Smooth muscle cell of the brain vasculature (primary cell): ENCODE measurements at places on chromosomes 5 and 9.

DNA sequence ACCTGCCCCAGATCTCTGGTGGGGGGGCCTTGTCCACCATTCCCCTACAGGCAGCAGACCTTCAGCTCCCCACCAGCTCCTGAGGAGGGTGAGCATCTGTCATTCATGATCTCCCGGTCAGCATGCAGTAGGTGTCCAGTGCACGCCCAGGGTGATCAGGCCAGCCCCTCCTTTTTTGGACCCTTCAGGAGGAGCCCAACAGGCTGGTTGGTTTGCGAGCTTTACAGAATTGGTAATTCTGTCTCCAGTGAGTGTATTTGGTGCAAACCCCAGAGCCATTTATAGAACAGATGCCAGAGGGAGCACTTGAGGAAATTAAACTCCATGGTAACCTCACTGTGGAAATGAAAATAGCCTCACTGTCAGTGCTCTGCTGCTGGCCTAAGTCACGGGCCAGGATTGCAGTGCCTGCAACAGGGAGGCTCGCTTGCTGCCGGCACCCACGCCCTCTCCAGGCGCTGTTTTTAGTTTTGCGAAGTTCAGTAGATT is 23.4 kb downstream of the WNK2 start:
- peak; percentile 12 for DNase-seq

DNA sequence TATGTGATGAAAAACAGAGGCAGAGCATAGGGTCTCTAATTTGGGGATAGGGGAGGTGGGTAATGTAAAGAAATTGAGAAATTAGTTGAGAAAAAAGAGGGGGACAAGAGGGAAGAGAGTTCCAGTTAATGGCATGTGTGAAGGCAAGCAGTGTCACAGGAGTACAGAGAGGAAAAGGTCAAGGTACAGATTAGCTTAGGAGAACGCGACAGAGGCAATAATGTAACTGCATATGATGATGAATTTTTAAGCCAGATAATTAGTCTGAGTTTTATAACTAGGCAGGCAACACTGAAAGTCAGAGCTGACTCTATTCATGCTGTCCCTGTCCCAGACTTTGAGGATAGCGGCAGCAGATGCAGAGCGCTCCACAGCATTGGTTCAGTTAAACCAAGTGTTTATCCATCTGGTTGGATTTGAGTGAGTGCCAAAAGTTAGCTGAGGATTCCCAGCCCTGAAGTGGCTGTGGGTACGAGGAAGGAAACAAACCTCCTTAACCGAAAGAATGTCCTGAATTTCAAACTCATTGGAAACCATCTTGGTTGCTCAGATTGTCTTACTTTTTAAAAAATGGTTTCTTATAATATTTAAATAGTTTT is 315.2 kb downstream of the ARHGAP26 start:
- DNase-seq = no peak

DNA sequence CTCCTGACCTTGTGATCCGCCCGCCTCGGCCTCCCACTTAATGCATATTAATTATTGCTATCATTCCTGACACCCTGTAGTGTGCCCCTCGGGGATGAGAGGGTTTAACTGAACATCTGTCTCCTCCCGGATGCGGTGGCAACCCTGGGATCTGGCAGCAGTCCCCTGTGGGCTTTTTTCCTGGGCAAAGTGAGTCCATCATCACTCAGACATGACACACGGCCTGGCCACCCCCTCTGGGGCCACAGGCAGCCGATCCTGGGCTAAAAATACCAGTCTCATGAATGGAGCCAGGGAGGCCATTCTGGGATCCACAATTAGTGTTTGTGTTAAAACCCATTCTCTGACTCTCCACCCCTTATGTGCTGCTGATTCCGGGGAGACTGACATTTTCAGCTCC is 161.2 kb downstream of the RGS3 start:
- no peak for DNase-seq

DNA sequence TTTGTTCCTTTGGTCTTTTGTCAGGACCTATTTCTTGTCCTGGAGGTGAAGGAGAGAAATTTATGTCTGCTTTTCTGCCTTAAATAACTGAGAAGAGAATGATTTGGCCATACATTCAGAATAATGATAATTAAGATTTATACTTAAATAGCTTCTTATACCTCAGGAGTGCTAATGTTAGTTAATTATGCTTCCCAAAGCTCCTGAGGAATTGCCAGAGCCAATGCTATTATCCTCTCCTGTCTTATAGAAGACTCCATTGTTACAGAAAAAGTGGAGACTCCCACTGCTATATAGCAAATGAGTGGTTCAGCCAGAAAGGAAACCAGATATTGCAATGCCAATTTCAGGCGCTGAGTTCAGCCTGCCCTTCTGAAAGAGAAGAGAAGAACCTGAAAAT is 67.0 kb downstream of the NTRK2 start:
- DNase-seq = no peak

- DNase-seq = no peak
These were observed 246.7 kb downstream of the ADAMTSL1 start for GRCh38 chr9:18720691-18721090.

- no peak for DNase-seq
These were observed 37.4 kb downstream of the ELOVL7 start for GRCh38 chr5:60806591-60807243.

DNA sequence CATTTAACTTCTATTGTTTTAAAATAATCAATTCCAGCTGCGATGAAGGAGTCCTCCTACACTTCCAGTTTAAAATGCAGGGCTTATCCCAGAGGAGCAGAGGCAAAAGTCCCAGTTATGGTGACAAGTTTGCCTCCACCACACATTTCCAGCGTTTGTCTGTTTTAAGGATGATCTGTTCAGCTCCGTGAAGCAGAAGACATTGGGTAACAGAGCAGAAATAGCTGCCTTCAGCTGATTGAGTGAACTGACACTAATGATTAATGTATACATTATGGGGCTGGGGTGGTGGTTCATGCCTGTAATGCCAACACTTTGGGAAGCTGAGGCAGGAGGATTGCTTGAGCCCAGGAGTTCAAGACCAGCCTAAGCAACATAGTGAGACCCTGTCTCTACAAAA is 127.6 kb downstream of the HSD17B3 start:
- DNase-seq = no peak

DNA sequence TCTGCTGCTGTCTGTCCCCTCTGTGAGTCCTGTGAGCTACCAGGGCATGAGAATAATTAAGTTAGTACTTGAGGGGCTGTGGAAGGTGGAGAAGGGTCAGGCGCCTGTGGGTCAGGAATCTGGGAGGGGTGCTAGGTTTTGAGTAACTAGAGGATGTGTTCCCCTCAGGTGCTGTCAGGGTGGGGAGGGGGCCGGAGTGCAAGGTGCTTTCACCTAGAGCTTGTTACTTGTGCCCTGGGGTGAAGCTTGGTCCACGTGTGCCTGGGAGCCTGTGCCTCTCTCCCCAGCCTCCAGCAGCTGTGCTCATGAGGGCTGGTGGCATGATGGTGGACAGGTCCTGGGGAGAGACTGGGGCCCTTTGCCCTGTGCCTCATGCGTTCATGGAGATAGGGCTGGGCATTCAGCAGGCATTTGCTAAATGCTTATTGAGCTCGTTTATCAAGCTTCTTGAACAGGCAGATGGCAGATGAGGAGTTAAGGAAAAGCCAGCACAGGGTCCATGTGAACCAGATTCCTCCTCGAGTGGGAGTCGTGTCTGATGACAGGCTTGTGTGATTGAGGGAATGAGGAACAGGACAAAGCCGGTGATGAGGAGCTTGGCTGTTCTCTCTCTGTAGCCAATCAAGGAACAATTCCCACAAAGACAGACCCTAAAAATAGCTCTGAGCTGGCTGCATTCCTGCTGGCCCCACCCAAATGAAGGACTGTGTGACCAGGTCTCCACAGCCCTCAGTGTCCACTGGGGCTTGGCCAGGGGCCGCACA is 40.9 kb downstream of the CACNA1B start:
- no peak for DNase-seq

GRCh38 chr5:179916523-179916922 is 8.8 kb upstream of the TBC1D9B start:
- DNase-seq = no peak

- no peak for DNase-seq
These were observed 70.0 kb downstream of the GDNF start for GRCh38 chr5:37769840-37770239.

DNA sequence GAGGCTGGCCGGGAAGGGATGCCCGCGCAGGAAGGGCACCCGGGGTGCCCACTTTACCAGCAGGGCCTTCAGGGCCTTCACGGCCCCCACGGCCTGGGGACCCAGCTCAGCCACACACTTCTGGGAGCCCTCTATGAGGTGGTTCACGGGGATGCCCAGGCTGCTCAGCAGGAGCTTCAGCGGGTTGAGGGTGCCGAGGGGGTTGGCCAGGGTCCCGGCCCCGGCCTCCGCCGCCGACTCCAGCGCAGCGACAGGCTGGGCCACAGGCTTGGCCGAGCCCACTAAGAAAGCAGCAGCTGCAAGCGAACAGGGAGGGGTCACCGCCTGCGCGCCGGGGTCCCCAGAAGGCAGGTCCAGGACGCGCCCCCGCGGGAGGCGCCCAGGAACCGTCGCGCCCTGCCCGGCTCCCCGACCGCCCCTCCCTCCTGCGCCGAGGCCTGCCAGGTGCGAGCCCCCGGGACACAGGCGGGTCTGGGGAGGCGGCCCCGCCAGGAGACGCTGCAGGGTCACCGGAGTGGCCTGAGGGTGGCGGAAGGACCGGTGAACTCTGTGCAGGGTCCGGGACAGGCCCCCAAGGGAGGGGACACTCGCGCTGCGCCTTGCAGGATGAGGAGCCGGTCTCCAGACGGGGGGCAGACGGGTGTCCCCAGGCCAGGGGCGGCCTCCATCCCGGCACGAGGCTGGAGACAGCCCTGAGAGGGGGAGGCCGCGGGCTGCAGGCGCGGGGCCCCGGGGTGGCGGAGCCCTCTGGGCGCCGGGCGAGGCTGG is 572 bp downstream of the SCGB3A1 start:
- DNase-seq = no peak

DNA sequence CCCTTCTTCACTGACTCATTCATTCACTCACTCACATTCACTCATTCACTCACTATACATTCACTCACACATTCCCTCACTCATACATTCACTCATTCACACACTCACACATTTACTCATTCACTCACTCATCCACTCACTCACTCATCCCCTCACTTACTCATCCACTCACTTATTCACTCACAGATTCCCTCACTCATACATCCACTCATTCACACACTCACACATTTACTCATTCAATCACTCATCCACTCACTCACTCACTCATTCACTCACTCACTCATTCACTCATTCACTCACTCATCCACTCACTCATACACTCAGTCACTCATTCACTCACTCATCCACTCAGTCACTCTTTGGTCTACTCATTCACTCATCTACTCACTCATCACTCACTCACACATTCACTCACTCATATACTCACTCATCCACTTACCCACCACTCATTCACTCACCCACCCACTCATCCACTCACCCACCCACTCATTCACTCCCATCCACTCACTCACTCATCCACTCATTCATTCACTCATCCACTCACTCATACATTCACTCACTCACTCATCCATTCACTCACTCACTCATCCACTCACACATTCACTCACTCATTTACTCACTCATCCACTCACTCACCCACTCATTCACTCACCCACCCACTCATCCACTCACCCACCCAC is 27.2 kb downstream of the WNK2 start:
- no peak for DNase-seq

DNA sequence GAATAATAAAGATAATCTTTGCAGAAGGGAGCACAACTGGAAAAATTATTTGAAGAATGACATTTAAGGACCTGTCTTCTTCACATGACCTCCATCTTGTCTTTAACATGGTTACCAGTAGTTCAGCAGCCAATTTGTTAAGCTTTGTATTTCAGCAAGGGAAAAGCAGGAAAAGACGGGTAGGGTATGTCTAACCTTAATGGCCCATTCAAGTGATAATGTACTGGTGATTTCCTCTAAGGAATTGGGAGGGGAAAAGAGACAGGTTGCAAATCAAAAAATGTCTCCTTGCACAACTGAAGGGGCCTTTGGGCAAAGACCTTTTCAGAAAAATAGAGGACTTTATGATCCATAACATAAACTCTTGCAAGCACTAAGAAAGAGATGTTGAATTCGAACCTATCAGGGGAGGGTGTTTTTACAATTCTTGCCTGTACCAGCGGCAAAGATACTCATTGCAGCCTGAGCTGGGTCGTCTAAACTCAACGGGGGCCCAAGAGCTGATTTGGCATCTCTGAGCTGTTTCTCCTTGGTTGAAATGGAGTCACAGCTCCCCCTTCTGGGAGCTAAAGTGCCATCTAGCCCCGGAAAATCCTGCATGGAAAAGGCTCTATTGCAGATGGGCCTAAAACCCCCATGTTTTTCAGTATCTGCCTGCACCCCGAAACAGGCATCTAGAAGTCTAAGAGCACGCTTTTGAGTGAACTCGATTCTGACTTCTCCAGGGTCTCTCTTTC is 3.8 kb downstream of the BRINP1 start:
- DNase-seq = no peak

- no peak for DNase-seq
These were observed 28.8 kb downstream of the PDE8B start for GRCh38 chr5:77239126-77239741.

GRCh38 chr9:95005278-95006143 is 279.0 kb downstream of the AOPEP start:
- no peak for DNase-seq

GRCh38 chr9:18606846-18607245 is 132.9 kb downstream of the ADAMTSL1 start:
- peak; percentile 72 for DNase-seq

- no peak for DNase-seq
These were observed 12.5 kb downstream of the NR3C1 start for GRCh38 chr5:143390941-143391340.
